H9 (cell line): ENCODE measurements at places on chromosomes 2 and 18. TPM values are rescaled to one million over a fixed set of nuclear protein-coding genes. Genes with fewer than 3 reads are reported as not detected.
A peak's percentile ranks its signal among the peaks of the same experiment; 100 is the strongest.

DNA sequence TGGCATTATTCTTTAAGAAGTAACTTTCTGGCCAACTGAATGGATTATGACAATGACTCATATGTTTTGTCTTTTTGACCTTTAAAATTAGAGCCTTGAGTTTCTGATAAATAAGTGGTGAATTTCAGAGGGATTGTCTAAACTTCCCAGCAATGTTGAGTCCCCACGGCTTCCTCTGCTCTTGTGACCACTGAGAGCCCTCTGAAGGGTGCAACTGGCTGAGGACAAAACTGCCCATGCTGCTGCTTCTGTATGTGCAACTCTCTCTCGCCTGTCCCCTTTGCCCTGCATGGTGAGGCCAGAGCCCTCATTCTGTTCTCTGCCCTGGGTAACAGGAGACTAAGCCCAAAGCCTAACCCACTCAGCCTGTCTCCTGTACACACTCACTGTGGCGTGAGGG, 52.7 kb upstream of the SLC14A1 start:
- H3K27ac ChIP-seq, result no peak overlapping the region
- DNase-seq, result no peak
- H3K27me3 ChIP-seq, result no peaks in the 10 kb centered on the region
- H3K4me1 ChIP-seq, result no peaks in the 10 kb centered on the region

- no peak overlapping the region for H3K27ac ChIP-seq
- peaks cover 3% of the 10 kb centered on the region; the same call in 1 of the 2 replicates for H3K36me3 ChIP-seq
- no peaks in the 10 kb centered on the region for H3K27me3 ChIP-seq
- DNase-seq, result no peak
- no peak overlapping the region for H3K4me3 ChIP-seq
- no peaks in the 10 kb centered on the region; the same call in 1 of the 2 replicates for H3K4me1 ChIP-seq
Measured at GRCh38 chr2:138962686-138963085, 182.5 kb upstream of the NXPH2 start.

DNA sequence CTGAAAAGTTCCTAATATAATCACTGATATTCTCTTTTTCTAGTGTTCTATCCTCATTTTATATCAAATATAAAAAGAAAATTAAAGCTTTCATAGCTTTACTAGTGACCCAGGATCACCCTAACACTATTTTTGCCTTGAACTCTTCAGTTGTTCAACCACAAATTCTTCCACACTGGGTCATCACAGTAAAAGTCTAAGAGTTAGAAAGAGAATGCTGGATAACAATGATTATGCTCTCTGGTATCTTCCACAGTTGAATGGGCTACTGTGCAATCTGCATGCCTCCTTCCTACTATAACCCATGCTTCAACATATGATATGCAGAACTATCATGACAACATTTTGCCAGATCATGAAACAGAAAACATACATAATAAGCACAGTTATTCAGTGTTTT, 32.3 kb downstream of the CHN1 start:
- no peaks in the 10 kb centered on the region for H3K27me3 ChIP-seq
- peaks cover 26% of the 10 kb centered on the region for H3K36me3 ChIP-seq
- H3K4me3 ChIP-seq, result no peak overlapping the region

- H3K27ac ChIP-seq, result no peak overlapping the region
- no peaks in the 10 kb centered on the region for H3K4me1 ChIP-seq
- H3K27me3 ChIP-seq, result no peaks in the 10 kb centered on the region
- DNase-seq, result no peak
- no peak overlapping the region for H3K4me3 ChIP-seq
- H3K36me3 ChIP-seq, result peaks cover 24% of the 10 kb centered on the region
Measured at GRCh38 chr2:189662669-189663226, 1.5 kb downstream of the ASNSD1 start.

GRCh38 chr2:224904381-224904780, 137.9 kb downstream of the DOCK10 start:
- no peaks in the 10 kb centered on the region for H3K27me3 ChIP-seq
- no peaks in the 10 kb centered on the region for H3K36me3 ChIP-seq
- DNase-seq, result no peak
- no peaks in the 10 kb centered on the region for H3K4me1 ChIP-seq

- H3K36me3 ChIP-seq, result no peaks in the 10 kb centered on the region
- H3K27me3 ChIP-seq, result no peaks in the 10 kb centered on the region
- H3K4me1 ChIP-seq, result peaks cover 3% of the 10 kb centered on the region; the same call in 1 of the 2 replicates
Measured at GRCh38 chr18:77082316-77082955, 50.1 kb downstream of the MBP start.

GRCh38 chr2:110770959-110771431, 38.6 kb downstream of the ACOXL start:
- no peaks in the 10 kb centered on the region for H3K27me3 ChIP-seq
- peaks cover 22% of the 10 kb centered on the region for H3K36me3 ChIP-seq
- no peak overlapping the region for H3K4me3 ChIP-seq
- H3K27ac ChIP-seq, result no peak overlapping the region
- H3K4me1 ChIP-seq, result peaks cover 26% of the 10 kb centered on the region; the same call in 1 of the 2 replicates

GRCh38 chr2:118061135-118061955, 26.9 kb upstream of the INSIG2 start:
- no peaks in the 10 kb centered on the region for H3K27me3 ChIP-seq
- DNase-seq, result no peak
- no peaks in the 10 kb centered on the region for H3K4me1 ChIP-seq
- H3K4me3 ChIP-seq, result no peak overlapping the region
- H3K36me3 ChIP-seq, result no peaks in the 10 kb centered on the region
- no peak overlapping the region for H3K27ac ChIP-seq

- H3K27me3 ChIP-seq, result no peaks in the 10 kb centered on the region
- H3K4me1 ChIP-seq, result no peaks in the 10 kb centered on the region
- no peak overlapping the region for H3K4me3 ChIP-seq
- H3K36me3 ChIP-seq, result peaks cover 4% of the 10 kb centered on the region; the same call in 2 of the 3 replicates
- H3K27ac ChIP-seq, result no peak overlapping the region
- peak; percentile 25 for DNase-seq
Measured at GRCh38 chr2:240933048-240933965, 27.2 kb downstream of the CROCC2 start.

DNA sequence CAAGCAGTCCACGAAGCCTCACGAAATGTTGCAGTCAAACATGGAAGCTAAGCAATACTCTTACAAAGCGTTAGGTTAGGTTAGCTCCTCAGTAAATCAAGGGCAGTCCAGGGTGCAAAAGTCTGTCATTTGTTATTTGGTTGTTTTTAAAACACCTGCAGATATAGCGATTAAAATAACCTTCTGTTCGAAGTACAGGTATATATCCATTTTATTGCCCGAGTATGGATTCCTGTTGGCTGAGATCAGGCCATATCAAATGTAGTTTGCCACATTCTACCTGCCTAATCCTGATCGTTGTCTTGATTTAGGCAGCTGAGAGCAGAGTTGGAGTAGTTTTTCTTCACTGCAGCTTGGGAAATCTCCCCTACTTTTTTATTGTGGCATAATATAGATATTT, 99.5 kb upstream of the EPB41L3 start:
- H3K4me1 ChIP-seq, result peaks cover 5% of the 10 kb centered on the region; the same call in 1 of the 2 replicates
- H3K27me3 ChIP-seq, result no peaks in the 10 kb centered on the region
- H3K27ac ChIP-seq, result no peak overlapping the region

GRCh38 chr2:1743396-1744150, 742 bp downstream of the PXDN start:
- no peak overlapping the region for H3K27ac ChIP-seq
- H3K36me3 ChIP-seq, result peaks cover 12% of the 10 kb centered on the region
- DNase-seq, result peak; percentile 64
- H3K4me3 ChIP-seq, result peak overlapping the region; percentile 98

DNA sequence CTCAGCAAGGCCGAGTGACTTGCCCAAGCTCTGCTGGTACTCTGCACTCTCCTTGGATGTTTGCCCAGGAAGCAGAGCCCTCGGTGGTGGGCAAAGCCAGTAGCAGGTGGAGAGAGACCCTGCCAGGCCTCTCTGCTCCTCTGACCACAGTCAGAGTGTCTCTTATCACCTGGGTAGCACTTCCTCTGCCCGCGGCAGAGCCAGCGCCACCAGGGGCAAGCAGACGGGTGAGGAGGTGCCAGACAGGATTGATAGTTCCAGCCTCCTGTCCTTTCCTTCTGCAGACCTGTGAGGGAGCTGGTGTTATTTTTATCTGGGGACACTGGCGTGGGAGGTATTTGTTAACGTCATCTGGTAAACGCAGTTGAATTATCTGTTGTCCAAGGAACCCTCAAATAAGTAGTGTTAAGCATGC, 152.9 kb downstream of the SMAD7 start:
- DNase-seq, result no peak
- H3K27ac ChIP-seq, result no peak overlapping the region
- H3K27me3 ChIP-seq, result no peaks in the 10 kb centered on the region
- no peaks in the 10 kb centered on the region for H3K36me3 ChIP-seq
- H3K4me1 ChIP-seq, result no peaks in the 10 kb centered on the region
- H3K4me3 ChIP-seq, result no peak overlapping the region

DNA sequence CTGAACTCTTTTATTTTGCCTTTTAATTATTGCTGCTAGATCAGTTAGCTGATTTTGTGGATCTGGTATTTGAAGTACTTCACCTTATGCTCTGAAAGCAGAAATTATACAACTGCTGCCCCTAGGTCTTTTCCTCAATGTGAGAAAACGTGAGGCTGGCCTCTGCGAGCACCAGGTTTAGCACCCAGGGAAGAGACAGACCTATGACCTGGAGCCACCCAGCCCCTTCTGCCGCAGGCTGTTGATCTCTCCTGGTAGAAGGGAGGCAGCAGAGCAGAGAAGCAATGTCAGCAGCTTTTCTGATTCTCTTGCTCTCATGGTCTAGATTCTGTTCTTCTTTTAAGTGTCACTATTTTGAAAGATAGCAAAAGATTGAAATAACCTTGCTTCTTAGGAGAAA, 19.9 kb downstream of the TRAPPC12 start:
- H3K4me3 ChIP-seq, result no peak overlapping the region
- no peak for DNase-seq
- no peaks in the 10 kb centered on the region for H3K27me3 ChIP-seq
- H3K4me1 ChIP-seq, result no peaks in the 10 kb centered on the region

DNA sequence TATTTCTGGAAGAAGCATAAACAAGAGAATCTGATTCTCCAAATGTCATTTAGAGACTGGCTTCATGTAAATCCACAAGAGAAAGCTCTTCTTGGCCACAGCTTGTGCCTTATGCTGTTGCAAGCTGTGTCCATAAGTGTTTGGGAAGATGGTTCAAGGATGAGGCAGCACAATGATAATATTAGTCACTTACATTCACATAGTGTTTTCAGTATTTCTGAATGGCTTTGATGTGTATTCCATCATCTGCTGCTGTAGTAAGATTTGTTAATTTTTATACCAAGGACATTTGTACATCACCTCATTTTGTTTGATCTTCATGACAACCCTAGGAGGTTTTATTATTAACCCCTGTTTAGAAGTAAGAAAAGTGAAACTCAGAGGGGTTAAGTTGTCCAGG, 29.9 kb downstream of the CREG2 start:
- H3K4me3 ChIP-seq, result no peak overlapping the region
- H3K36me3 ChIP-seq, result no peaks in the 10 kb centered on the region
- no peaks in the 10 kb centered on the region for H3K27me3 ChIP-seq
- H3K27ac ChIP-seq, result no peak overlapping the region
- no peak for DNase-seq
- peaks cover 3% of the 10 kb centered on the region; the same call in 1 of the 2 replicates for H3K4me1 ChIP-seq

DNA sequence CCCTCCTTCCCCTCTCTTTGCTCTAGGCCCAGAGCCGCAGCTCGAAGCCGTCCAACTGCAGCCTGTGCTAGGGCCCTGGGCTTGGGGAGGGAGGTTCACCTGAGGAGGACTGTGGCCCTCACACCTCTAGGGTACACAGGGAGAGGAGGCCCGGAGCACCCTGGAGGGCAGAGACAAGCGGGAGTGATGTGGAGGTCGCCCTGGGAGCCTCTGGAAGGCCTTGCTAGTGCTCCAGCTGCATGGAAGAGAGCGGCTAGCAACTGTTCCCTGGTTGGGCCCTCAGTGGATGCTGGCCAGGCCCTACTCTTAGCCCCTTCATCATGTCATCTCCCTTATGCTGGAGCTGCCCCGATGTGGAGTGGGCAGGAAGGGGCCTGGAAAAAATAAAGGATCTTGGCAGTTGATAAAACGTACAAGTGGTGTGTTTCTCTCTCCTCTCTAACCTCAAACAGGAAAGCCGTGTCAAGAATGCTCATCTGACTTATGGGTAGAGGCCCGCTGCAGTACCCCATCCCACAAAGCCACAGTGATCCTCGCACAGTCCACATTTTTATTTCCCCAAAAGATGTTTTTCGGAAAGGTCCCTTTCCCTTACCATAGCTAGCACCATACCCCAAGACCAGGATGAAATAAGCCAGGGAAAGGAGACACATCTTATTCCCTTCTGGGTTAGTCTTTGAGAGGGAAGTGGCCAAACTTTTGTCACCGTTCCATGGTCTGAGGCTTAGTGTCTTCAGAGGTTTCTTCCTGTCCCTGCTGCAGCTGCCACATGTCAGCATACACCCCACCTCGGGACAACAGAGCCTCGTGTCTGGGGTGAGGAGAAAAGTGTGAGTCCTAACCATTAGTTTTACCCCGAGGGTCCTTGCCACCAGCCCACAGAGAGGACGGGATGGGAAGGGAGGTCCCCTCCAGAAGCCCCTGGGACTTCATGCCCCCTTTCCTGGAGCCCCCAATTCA, 2.9 kb downstream of the ZFAND2B start:
- no peaks in the 10 kb centered on the region for H3K27me3 ChIP-seq
- no peak for DNase-seq
- no peak overlapping the region for H3K4me3 ChIP-seq
- no peaks in the 10 kb centered on the region for H3K4me1 ChIP-seq
- H3K27ac ChIP-seq, result no peak overlapping the region

GRCh38 chr18:75088021-75088506, 120.9 kb downstream of the PTGR3 start:
- DNase-seq, result no peak
- H3K27ac ChIP-seq, result no peak overlapping the region
- no peaks in the 10 kb centered on the region; the same call in 2 of the 3 replicates for H3K36me3 ChIP-seq

- H3K4me1 ChIP-seq, result peaks cover 4% of the 10 kb centered on the region; the same call in 1 of the 2 replicates
- DNase-seq, result peak; percentile 88
- no peaks in the 10 kb centered on the region for H3K36me3 ChIP-seq
- no peaks in the 10 kb centered on the region for H3K27me3 ChIP-seq
- no peak overlapping the region for H3K27ac ChIP-seq
Measured at GRCh38 chr18:58781627-58782194, 83.0 kb upstream of the ZNF532 start.

DNA sequence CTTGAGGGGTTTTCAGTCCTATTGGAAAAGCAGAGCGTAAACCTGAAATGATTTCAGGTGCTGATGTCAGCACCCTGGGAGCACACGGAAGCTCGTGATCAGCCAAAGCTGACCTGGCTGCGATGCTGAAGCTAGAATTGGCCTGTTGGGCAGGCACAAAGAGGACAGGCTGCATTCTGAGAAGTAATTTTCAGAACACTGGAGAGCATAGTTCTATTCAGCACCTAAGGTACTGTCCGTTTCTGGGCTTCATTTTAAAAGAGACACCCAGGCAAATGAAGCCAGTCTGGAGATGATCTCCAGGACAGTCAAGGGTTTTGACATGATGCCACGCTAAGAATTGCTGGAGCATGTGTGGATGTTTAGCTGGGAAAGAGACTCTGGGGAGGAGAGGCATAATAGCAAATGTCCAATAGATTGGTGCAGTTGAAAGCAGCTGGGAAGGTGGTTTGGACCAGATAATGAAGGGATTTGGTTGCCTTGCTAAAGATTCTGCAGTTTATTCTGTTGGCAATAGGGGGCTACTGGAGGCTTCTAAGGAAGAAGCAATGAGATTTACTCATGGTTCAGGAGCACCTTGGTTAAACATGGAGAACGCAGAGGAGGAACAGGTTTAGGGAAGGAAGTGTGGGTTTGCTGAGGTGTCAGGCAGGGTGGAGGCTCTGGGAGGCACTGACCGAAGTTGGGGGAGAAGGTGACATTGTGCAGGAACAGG, 86.6 kb downstream of the ACOXL start:
- peaks cover 69% of the 10 kb centered on the region for H3K36me3 ChIP-seq
- no peak overlapping the region for H3K4me3 ChIP-seq
- H3K27ac ChIP-seq, result no peak overlapping the region
- H3K27me3 ChIP-seq, result no peaks in the 10 kb centered on the region
- no peak for DNase-seq

The ARHGAP25 gene
- 1.3 TPM in 2 replicates for total RNA-seq

The CD226 gene
- total RNA-seq, result 0.04 TPM in 1 of 2 replicates, not detected in the other

The CLIP4 gene
- total RNA-seq, result 0.66 and 0.77 TPM in 2 replicates

The MAB21L4 gene
- 0.15 and 0.37 TPM in 2 replicates for total RNA-seq

The ADD2 gene
- total RNA-seq, result 124 TPM in 2 replicates
